ENCODE measurements at places on chromosomes 2 and 18.

DNA sequence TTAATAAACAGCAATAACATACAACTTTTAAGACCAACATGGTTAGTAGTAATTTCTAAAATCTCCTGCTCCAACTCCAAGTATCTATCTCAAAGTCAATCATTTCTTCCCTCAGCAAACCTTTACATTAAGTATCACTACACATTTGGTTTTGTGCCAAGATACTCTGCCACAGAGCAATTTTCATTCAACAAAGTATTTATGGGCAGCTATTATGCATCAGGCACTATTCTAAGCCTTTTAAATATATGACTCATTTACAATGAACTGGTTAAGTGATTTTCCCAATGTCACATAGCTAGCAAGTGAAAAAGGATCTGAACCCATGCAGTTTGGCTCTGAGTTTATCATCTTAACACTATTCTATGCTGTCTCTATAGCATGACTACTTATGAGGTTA is 264.3 kb downstream of the NOL4 start:
- DNase-seq = no peak

- DNase-seq = no peak
These were observed 188.3 kb upstream of the ZSWIM2 start for GRCh38 chr2:187037310-187037709.

DNA sequence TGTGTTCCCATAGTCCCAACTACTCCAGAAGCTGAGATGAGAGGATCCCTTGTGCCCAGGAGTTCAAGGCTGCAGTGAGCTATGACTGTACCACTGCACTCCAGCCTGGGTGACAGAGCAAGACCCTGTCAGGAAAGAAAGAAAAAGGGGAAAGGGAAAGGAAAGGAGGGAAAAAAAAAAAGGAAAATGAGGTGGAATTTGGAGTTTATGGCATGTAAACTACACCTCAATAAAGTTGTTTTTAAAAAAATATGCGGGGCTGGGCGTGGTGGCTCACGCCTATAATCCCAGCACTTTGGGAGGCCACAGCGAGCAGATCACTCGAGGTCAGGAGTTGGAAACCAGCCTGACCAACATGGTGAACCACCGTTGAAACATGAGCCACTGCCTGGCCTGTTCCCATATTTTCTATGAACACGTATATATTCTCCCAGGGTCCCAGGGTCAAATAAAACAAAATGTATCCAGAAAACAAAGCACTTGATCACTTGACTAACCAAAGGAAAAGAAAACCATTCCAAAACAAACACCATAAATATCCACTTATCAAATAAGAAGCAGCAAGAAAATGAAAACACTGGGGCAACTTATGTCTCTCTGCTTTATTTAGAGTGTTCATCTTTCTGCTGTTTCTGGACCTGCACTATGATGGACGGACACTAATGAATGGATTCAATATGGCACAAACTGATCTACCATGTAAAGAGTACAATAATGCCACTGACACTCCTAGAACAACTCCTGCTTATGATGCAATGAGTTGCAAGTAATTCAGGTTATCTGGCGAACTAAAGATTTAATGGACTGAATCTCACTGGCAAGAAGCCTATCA is 56.8 kb downstream of the ASXL2 start:
- DNase-seq = no peak

DNA sequence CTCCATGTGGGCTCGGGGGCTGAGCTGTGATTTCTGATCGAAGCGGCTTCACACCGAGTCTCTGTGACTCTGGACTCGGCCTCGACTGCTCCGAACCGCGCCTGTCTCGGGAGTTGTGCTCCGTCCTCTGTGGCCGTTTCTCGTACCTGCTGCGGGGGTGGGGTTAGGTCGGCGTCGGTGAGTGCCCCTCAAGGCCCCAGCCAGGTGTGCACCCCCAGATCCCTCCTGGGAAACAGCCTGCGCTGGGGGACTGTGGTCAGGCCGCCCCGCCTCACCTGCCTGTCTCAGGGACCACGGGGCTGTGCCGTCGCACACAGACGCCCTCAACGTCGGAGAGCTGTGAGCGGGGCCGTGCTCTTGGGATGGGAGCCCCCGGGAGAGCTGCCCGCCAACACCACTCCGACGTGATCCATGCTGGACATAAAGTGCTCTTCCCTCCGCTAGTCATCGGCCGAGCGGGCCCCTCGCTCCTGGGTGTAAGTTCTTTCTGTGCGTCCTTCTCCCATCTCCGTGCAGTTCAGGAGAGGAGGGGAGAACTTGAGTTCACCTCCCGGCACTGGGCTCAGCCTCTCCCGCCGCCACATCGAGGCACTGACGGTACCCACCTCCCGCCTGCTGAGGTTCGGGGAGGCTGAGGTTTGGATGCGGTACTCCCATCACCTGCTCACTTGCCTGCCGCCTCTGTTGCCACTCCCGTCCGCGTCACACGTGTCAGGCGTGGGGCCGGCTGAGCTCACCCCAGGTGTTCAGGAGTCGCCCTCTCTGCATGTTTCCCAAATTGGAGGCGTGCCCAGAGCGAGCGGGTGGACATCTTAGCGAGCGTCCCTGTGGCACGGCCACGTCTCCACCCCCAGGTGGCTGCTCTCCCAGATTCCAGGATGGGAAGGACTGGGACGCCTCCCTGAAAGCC is 55.7 kb downstream of the CTDP1 start:
- DNase-seq = no peak

GRCh38 chr18:13311193-13311592 is 92.6 kb downstream of the LDLRAD4 start:
- no peak for DNase-seq

- no peak for DNase-seq
These were observed 90.6 kb downstream of the BIN1 start for GRCh38 chr2:127016329-127016728.

- DNase-seq = no peak
These were observed 33.7 kb upstream of the LBH start for GRCh38 chr2:30197570-30198192.

DNA sequence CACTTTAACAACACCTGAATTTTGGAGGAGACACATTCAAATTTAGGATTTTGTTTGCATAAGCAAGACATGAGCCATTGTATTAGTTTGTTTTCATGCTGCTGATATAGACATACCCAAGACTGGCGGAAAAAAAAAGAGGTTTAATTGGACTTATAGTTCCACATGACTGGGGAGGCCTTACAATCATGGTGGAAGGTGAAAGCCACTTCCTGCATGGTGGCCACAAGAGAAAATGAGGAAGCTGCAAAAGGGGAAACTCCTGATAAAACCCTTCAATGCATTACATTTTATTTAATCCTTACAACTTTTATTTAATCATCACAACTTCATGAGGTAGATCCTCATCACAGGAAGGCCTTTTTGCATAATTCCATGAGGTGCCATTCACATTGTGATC is 242.0 kb upstream of the STON1 start:
- DNase-seq = no peak

- no peak for DNase-seq
These were observed 184.2 kb downstream of the ZNF385B start for GRCh38 chr2:179677077-179677688.

GRCh38 chr2:168054657-168055056 is 192.7 kb downstream of the STK39 start:
- no peak for DNase-seq

GRCh38 chr2:233414777-233415570 is 60.7 kb downstream of the DGKD start:
- DNase-seq = no peak

DNA sequence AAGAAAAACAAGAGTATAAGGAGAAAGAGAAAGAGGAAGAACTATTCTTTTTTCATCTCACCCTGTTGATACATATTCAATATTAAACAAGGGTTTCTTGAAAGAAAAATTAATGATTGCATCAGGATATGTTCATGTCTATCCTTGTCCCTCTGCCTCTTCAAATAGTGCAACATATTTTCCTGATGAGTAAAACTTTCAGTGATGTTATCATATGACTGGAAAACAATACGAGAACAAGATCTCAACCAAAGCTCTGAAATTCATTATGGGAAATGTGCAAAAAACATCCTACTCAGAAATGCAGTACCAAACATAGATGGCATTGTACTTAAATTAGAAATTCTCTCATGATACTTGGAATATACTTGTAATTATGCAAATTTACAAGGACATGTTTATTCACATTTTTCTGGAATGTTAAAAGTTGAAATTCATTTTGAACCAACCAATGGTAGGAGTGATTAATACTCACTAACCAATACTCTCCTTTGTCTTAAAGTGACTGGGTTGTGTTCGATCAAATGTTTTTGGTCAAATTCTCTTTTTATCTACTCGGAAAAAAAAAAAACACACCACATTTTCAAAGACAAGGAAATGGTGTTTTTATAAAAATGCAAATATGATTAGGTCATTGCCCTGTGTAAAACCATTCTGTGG is 148.9 kb upstream of the GULP1 start:
- DNase-seq = no peak

All from CD4-positive, alpha-beta T cell (primary cell).